ENCODE measurements at places on chromosomes 16 and 17.

DNA sequence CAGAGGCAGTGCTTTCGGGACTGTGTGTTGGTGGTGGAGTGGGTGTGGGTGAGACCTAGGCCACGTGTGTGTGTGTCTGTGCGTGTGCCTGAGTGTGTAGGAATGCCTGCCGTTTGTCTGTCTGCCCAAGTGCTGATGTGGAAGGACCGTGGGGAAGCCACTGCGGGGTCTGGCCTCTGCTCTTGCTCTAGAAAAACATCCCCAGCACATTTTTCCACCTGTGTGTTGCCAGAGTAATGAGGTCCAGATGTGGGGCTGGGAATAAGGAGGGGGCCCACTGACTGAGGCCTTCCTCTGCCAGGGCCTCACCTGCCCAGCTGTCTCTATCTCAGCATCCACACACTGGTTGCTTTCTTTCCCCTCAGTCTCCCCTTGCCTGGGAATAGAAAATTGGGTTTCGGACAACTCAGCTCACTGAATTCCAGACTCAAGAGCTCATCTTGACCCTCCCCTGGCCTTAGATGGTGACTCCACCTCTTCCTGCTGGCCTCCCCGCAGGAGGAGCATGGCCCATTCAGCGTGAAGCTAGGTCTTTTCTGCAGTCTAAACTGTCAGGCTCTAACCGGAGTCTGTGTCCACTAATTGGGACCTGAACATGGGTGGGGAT lies 7.6 kb downstream of the SGCA start:
- DNase-seq = peak; percentile 97

DNA sequence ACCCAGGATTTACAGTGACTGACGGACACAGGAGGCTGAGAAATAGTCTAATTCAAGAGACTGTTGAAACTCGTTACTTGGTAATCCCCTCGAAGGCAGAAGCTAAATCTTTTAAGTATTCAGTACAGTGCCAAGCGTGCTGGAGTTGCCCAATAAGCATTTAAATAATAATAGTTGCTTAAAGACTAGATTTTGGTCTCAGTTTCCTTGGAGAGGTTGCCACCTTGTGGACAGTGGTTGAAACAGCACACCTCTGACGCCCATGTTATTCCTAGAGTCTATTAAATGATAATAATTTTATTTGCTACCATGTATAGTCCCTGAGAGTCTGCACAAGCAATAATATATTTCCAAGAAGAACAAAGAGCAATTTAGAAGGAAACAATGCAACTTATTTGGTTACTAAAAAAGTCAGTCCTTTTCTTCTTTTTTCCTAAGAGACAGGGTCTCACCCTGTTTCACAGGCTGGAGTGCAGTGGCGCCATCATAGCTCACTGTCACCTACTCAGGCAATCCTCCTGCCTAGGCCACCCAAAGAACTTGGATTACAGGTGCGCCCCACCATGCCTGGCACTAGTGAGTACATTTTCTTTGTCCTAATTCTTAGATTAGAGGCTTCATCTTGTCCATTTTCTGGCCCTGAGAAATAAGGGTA lies 138.0 kb upstream of the NUDT7 start:
- DNase-seq = peak; percentile 63

GRCh38 chr17:6501359-6501758 lies 55.0 kb downstream of the PITPNM3 start:
- DNase-seq = no peak

DNA sequence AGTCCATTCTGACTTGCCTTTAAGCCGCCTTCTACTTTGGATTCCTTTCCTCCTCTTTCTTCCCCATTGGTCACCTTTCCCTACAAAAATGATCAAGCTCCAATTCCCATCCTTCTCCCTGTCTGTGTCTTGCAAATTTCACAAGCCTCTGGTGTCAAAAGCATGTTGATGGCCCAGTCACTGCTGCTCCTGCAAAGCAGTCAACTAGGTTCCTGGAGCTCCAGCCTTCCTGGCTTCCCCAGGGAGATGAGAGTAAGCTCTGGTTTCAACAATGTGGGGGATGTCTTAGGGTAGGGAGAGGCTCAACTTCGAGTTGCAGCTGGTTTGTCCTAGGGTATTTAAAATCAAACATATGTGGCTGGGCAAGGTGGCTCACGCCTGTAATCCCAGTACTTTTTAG lies 36.1 kb upstream of the HELZ start:
- DNase-seq = no peak

GRCh38 chr16:50961952-50962351 lies 189.1 kb downstream of the SALL1 start:
- DNase-seq = no peak

- no peak for DNase-seq
Measured at GRCh38 chr17:81354954-81355347, 40.3 kb upstream of the BAHCC1 start.

- no peak for DNase-seq
Measured at GRCh38 chr16:1508494-1509187, 15.5 kb downstream of the TELO2 start.

GRCh38 chr17:71437166-71437565 lies 683.7 kb upstream of the SOX9 start:
- DNase-seq = peak; percentile 15

- no peak for DNase-seq
Measured at GRCh38 chr17:6170349-6170748, 100.2 kb downstream of the WSCD1 start.

DNA sequence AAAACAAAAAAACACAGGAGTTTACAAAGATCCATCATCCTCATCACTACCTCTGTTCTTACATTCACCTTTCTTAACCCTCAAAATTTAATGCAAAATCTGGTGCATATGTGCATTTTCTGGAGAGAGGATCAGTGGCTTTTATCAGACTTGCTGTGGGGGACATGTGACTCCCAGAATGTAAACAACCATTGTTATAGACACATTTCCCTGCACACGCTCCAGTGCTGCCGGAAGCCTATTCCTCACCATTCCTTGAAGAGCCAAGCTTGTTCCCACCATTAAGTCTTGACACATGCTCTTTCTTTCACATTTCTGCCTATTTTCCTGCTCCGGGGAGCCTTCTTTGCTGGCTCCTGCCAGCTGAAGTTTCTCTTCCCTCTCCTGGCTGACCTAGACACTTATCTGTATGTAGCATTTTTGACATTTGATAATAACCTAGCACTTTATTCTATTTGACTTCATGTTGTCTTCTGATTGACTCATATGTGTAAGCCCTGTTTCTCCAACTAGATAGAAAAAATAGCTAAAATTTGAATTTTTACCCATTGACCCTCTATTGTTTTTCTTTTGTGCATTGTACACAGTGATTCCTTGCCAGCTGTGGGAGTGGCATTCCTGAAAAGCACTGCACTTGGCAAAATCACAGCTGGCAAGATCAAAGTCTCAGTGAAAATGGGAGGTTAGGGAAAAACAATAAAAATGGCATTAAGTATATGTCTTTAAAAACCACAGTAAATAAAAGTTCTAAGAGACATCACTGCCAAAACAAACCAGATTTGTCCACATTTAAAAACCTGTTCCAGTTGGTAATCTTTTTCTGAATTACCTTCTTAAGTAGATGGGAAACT lies 76.8 kb upstream of the CIBAR2 start:
- no peak for DNase-seq

DNA sequence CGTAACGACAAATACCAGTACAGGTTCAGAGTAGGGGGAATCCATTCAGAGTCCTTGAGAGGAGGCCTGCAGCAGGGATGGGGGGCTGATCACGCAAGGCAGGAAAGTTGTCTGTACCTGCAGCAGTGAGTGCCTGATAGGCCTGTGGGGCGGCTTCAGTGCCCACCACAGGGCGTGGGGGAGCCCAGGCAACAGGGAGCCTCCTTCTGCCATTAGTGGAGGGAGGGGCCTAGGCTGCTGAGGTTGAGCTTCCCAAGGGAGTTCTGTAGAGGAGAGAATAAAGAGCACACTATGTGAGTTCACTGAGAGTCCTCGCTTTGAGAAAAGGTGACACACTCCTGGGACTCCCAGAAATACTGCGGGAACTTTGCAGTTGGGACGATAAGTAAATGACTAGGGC lies 134.6 kb downstream of the SPECC1 start:
- DNase-seq = no peak

- peak; percentile 56 for DNase-seq
Measured at GRCh38 chr17:30363715-30364202, 15.0 kb upstream of the CPD start.

- no peak for DNase-seq
Measured at GRCh38 chr17:55561973-55562495, 50.8 kb upstream of the SMIM36 start.

DNA sequence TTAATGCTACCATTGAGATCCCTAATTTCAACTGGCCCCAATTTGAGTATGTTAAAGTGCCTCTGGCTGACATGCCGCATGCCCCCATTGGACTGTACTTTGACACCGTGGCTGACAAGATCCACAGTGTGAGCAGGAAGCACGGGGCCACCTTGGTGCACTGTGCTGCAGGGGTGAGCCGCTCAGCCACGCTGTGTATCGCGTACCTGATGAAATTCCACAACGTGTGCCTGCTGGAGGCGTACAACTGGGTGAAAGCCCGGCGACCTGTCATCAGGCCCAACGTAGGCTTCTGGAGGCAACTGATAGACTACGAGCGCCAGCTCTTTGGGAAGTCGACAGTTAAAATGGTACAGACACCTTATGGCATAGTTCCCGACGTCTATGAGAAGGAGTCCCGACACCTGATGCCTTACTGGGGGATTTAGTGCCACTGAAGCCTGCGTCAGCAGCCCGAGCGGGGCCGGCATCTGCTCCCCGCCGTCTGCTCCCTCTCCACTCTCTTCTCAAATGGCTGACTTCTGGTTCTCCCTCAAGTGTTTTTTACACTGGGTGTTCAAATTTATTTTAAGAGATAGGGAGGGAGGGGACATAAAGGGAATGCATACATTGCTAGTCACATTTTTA lies 22.9 kb downstream of the DUSP14 start:
- DNase-seq = no peak
